ENCODE measurements at places on chromosomes 13 and 19. TPM values are rescaled to one million over a fixed set of nuclear protein-coding genes. Genes with fewer than 3 reads are reported as not detected.

IZUMO4 gene
- 17.4 TPM for total RNA-seq

RDH8 gene
- not detected for total RNA-seq

CGB5 gene
- not detected for total RNA-seq

TTC9B gene
- total RNA-seq = not detected

CLEC17A gene
- not detected for total RNA-seq

CYP4F8 gene
- total RNA-seq = not detected

ZNF682 gene
- total RNA-seq = 12.5 TPM

ZNF552 gene
- total RNA-seq = 22.3 TPM

GGN gene
- total RNA-seq = 0.17 TPM

OLFM4 gene
- total RNA-seq = not detected

PSPN gene
- total RNA-seq = 0.81 TPM

ZNF468 gene
- 8.4 TPM for total RNA-seq

GPR183 gene
- total RNA-seq = 330 TPM

SH2D3A gene
- total RNA-seq = 41.3 TPM

SRRM5 gene
- 0.56 TPM for total RNA-seq

DNAAF3 gene
- total RNA-seq = not detected

EFNB2 gene
- total RNA-seq = 0.36 TPM

SEMA6B gene
- total RNA-seq = 0.14 TPM

SIGLEC10 gene
- total RNA-seq = 0.39 TPM

SETDB2 gene
- total RNA-seq = 11.5 TPM

PSG3 gene
- total RNA-seq = not detected

N4BP2L2 gene
- 171 TPM for total RNA-seq

KLK3 gene
- total RNA-seq = not detected

ZNF506 gene
- total RNA-seq = 48.0 TPM

PNPLA6 gene
- 70.9 TPM for total RNA-seq

IL4I1 gene
- 5.4 TPM for total RNA-seq

TSSK6 gene
- 3.4 TPM for total RNA-seq

USHBP1 gene
- not detected for total RNA-seq

LILRB3 gene
- 1.3 TPM for total RNA-seq

OR4F17 gene
- total RNA-seq = not detected

MUC16 gene
- total RNA-seq = under 0.01 TPM

NKPD1 gene
- 0.73 TPM for total RNA-seq

ZNF8 gene
- 9.6 TPM for total RNA-seq

ATP4B gene
- total RNA-seq = not detected

C1QTNF9 gene
- total RNA-seq = not detected

ZNF878 gene
- total RNA-seq = not detected

RASGRP4 gene
- total RNA-seq = 0.45 TPM

FFAR1 gene
- not detected for total RNA-seq

NDUFA11 gene
- total RNA-seq = 96.7 TPM

SELENOV gene
- not detected for total RNA-seq

CBLC gene
- not detected for total RNA-seq

FBXO17 gene
- total RNA-seq = not detected

ICAM1 gene
- 7.0 TPM for total RNA-seq

KLK1 gene
- not detected for total RNA-seq

ZNF582 gene
- 1.5 TPM for total RNA-seq

SPTBN4 gene
- 0.59 TPM for total RNA-seq

LYL1 gene
- total RNA-seq = 1.9 TPM

DHX34 gene
- total RNA-seq = 8.2 TPM

ZNF547 gene
- total RNA-seq = 1.4 TPM

TEKTIP1 gene
- 6.0 TPM for total RNA-seq

TMPRSS9 gene
- not detected for total RNA-seq
